ENCODE measurements at places on chromosomes 2 and 18. TPM values are rescaled to one million over a fixed set of nuclear protein-coding genes. Genes with fewer than 3 reads are reported as not detected.

DNA sequence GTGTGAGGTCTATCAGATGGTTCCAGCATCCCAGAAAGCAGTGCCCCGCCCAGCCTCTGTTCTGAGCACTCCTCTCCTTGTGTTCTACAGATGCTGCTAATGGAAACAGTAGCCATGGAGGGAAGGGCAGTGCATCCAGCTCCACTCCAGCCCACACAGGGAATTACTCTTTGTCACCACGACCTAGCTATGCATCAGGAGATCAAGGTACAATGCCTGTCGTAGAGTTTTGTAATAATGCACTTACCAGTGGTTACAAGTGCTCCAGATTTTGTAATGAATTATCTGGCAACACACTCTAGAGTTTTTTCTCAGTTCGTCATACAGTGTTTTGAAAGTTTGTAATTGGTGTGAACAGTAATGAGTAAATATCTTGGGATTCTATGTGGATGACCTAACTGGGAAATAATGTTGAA, 161.1 kb downstream of the ESCO1 start:
- no peak for DNase-seq

DNA sequence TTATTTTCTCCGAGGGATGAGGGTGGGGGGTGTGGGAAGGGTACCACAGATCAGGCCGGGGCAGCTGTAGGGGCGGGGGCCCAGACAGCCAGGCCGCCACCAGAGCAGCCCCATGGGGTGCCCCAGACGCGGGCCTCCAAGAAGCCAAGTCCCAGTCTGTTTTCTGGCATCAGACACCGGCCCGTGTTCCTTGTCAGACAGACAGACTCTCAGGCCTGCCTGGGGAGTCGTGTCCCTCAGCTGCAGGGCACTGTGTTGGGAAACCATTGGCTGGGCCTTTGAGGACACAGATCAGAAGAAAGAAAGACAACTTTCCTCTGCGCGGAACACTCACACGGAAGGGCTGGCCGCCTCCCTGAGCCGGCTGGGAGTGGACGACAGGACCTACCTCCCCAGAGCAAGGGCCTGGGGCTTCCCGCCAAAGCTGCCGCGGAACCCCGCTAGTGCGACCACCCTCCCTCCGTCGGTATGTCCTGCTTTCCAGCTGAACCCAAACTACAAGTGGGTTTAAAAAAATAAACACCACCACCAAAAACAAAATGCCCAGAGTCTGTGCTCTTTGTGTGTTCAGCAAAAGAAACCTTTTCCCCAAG, 88.0 kb downstream of the SMAD7 start:
- DNase-seq, result no peak

IL36B gene
- total RNA-seq, result not detected

TMEM198 gene
- total RNA-seq, result 1.1 TPM

GRCh38 chr2:234632527-234633391, 135.9 kb upstream of the ARL4C start:
- no peak for DNase-seq

GRCh38 chr2:215651412-215651811, 215.5 kb upstream of the FN1 start:
- no peak for DNase-seq

FER1L5 gene
- total RNA-seq, result not detected

SCYGR4 gene
- total RNA-seq, result not detected

DNA sequence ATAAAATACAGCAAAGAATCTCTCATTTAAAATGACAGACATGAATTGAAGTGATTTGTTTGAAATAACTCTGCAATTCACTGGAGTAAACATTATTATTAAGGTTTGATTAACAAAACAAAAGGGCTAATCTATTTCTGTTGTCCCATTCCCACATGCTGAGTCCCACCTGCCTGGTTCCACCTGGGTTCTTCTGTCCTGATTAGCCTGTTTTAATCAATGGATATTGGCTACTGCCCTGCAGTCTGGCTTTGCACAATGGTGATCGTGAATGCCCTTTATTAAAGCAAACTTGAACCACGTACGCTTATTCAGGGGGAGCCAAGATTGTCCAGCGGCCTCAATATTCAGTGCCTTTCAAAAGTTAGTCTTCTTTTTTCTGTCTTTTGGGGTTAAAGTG, 72.8 kb upstream of the CDH19 start:
- no peak for DNase-seq

LDLRAD4 gene
- total RNA-seq, result 12.8 TPM

DNA sequence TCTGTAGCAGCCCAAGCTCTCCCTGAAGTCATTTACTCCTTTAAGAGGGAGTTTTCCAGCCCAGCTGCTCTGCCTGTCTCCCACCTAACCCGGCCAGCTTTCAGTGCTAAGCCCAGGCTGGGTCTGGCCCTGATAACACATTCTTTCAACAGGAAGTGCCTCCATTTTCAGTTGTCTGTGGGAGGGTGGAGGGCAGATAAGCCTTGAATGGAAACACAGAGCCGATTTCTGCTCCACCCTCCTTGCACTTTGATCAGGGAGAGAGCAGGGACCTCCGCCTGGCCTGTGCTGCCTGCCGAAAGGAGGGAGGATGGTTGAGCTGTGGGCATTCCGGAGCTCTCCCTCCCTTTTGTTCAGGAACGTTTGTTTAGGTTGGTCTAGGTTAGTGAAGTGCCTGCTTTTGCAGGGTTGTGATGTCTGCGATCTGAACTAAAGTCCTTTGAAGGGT, 24.8 kb downstream of the GATA6 start:
- no peak for DNase-seq

MAP2 gene
- total RNA-seq, result 0.29 TPM

- DNase-seq, result no peak
Measured at GRCh38 chr2:71748227-71748626, 294.9 kb downstream of the DYSF start.

GRCh38 chr18:58180738-58181353, 136.8 kb downstream of the NEDD4L start:
- DNase-seq, result no peak

- peak; percentile 69 for DNase-seq
Measured at GRCh38 chr2:203673933-203674332, 32.5 kb upstream of the CD28 start.

DNA sequence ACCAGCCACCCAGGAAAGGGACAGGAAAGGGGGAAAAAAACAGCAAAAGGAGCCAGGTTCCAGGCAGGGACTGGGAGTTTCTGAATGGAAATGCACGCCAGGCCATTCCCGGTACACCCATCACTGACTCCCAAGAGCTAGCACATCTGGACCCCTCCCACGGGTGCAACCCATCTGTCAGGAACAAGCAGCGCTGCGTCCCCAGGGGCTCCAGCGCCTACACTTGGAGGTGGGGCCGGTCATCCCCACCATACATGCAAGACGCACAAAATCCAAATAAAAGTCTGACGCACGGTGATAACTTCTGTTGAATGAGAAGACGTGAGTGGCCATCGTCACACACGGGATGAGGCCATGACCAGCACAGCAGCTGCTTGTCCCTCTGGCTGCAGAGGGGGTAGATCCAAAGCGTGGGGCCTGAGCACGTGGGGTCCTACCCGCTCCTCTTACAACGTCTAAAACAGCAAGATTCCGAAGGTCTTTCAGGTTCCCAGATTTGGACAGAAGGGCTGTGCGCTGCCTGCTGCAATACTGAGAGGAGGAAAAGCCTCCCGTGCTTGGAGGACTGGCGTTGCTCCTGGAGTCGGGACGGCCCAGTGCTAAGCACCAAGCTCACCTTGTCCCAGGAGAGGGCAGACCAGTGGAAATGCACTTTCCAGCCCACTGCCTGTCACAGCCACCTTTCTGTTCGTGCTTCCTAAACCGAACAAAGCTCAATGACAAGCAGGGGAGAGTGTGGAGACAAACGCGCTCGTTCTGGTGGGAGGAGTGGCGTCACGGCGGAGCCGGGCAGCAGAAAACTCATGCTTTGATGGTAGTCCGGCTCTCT, 68.9 kb downstream of the NDUFA10 start:
- DNase-seq, result no peak

GRCh38 chr2:207683879-207684627, 27.4 kb upstream of the CCNYL1 start:
- no peak for DNase-seq

VWA3B gene
- not detected for total RNA-seq

DNA sequence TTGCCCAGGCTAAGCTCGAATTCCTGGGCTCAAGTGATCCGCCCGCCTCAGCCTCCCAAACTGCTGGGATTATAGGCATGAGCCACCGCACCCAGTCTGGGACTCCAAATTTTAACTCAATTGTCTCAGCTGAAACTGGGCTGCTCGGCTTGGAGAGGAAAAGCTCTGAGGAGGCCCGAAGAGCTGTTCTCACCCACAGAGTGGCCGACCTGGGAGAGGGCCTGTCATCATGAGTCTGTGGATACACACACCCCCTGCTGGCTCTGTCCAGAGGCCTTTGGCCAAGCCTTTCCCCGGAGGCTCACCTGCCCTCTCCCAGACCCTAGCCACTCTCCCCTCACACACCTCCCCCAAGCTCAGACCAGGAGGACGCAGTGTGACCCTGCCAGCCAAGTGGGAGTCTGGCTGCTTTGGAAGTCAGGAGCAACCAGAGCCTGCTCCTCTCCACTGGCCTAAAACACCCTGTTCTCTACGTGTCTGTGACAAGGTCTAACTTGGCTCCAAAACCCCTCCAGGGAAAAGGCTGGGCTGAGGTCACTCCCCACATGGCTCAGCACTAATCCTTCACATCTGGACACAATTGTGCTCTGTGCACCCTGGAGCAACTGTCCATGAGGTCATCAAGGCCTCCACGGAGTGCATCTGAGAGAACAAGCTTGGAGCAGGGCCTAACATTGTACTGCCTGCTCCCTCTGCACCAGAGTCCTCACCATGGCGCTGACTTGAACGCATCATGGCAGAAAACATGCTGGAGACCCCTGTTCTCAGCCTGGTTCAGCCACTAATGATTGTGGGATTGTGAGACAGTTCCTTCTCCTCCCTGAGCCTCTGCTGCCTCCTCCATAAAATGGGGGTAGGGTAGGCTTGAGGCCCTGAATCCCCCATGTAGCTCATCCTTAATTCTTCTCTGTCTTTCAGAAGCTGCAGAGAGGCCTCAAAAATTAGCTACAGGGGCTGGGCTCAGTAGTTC, 49.9 kb upstream of the RAB6C start:
- DNase-seq, result no peak

DNA sequence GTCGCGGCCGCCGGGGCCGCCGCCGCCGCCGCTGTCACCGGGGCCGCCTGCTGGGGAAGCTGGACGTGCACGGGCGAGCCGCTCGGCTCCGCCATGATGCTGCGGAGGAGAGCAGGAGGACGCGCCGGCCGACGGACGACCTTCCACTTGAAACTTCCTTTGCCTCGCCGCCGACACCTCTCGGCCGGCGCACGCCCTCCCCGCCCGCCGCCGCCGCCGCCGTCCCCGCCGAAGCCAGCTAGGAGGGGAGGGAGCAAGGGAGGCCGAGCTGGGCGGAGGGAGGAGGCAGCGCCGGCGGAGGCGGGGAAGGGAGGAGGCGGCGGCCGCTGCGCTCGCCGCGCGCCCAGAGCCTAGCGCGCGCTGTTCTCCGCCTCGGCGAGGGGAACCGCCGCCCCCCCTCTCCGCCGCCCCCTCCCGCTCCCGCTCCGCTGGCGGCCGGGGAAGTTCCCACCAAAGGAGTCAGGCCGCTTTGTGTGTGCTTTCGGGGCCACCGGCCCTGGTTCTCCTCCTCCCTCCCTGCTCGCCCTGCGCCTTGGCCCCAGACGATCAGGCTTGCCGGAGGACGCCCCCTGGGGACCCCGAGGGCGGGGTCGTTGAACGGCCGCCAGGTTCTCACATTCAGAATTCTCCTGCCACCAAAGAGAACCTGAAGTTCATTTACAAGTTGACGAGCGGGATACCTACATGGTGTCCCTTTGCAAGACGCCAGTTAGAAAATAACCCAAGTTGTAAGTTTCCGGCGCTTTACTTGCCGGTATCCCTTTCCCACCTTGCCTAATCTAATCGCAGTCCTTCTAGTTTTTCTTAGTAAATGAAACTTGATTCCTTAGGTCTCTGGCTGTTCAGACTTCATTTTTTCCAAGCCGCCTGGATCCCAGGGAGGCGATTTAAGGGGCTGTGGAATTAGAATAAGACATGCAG, at the start of gene STK39:
Gene STK39 (minus strand): TSS at position 255 of the 921 bp plus-strand sequence. CDS start 160 bp downstream, at position 95.
- DNase-seq, result no peak

GRCh38 chr2:4964579-4964978, 727.6 kb upstream of the SOX11 start:
- DNase-seq, result no peak

DNA sequence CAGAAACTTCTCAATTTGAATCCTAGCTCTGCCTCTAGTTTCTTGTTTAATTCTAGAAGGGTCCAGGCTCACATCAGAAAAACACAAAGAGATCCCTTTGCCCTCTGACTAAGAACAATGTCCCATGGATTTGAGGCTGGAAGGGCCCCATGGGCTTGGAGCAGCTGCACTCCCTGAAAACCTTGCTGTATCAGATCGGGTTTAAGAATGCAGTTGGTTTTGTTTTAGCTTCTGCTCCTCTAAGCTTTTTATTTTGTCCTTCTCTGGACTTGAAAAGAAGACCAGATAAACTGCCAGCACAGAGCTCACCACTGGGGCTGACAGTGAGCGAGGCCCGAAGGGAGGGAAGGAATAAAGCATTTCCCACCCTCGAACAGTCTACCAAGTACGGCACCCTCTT, 69.2 kb upstream of the WIPF1 start:
- DNase-seq, result no peak

IL36G gene
- total RNA-seq, result not detected

- DNase-seq, result no peak
Measured at GRCh38 chr2:69798290-69798908, 31.1 kb upstream of the GMCL1 start.

DNA sequence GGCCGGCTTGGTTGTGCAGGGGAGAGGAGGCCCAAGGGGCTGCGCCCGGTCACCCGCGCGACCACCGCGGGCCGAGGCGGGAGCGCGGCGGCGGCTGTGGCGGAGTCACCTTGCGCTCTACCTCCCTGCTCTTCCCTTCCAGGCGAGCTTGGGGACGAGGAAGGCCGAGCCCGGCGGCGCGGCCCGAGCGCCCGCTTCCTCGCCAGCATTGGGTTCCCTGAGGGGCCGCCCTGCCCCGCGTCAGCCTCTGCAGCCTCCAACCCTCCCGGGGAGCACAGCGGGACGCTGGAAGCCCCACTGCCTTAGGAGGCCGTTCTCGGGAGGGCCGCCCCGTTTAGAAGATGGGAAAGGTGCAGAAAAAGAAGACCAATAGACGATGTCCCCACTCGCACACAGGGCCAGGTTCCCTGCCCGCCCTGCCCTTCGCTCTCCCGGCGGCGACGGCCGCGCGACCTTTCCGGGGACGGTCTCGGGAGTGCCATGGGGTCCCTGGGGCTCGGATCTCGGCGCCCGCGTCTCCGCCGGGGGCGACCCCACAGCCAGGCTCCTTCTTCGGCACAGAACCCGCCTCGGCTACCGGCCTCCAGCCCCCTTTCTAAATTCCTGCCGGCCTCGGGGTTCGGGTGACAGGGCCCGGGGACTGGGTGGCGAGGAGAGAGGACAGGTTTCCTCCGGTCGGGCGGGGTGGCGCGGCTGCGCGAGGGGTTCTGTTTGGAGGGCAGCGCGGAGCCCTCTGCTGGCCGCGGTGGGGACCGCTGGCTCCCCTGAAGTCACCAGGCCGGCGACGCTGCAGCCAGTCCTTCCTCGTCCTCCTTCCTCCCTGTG, 85.5 kb downstream of the HS6ST1 start:
- peak; percentile 17 for DNase-seq

SLC19A3 gene
- total RNA-seq, result not detected

RGPD4 gene
- total RNA-seq, result not detected

DNA sequence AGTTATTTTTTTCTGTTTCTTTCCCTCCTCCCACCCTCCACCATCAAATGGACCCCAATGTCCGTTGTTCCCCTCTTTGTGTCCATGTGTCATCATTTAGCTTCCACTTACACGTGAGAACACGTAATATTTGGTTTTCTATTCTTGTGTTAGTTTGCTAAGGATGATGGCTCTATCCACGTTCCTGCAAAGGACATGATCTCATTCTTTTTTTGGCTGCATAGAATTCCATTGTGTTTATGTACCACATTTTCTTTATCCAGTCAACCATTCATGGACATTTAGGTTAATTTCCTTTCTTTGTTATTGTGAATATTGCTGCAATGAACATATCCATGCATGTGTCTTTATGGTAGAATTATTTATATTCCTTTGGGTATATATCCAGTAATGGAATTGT, 91.3 kb upstream of the TNP1 start:
- DNase-seq, result no peak
